Stimulated activated CD4-positive, alpha-beta T cell treated with anti-CD3 and anti-CD28 coated beads, Interleukin-4, amount 100 ng/mL, for 1 hour (primary cell): ENCODE measurements at places on chromosomes 6 and 20.

DNA sequence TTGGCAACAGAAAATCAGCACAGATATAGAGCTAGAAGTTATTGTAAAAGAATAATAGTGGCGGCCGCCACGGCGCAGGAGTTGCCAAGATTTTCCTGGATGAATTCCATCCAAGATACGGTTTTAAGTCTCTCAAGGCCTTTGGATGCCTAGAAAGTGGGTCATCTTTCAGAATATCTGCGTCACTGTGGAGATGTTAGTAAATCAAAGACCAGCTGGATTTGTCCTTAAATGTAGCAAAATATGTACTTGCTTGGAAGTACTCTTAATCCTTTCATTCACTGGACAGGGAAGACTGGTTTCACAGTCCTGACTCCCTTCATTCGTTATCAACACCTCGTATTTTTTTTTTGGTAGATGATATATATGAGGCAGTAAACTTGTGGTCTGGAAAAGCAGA lies 83.0 kb downstream of the SLC22A3 start:
- DNase-seq: no peak

GRCh38 chr20:43513372-43513930 lies 6.0 kb downstream of the L3MBTL1 start:
- DNase-seq: no peak

DNA sequence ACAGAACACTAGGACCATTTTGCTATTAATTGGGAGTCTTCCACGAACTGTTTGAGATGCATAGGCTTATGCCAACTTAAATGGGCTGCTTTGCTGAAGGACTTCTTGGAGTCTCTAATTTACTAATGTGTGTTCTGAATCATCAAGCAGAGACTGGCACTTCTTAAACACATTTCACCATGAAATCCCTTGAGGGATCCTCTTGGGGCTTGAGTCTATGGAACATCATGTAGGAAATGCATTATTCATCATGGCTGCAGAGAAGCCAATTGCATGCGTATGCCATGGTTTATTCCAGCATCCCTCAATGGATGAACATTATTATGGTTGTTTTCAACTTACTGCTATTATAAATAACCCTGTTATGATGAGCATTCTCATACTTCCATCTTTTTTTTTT lies 73.4 kb downstream of the FGD2 start:
- DNase-seq: no peak

DNA sequence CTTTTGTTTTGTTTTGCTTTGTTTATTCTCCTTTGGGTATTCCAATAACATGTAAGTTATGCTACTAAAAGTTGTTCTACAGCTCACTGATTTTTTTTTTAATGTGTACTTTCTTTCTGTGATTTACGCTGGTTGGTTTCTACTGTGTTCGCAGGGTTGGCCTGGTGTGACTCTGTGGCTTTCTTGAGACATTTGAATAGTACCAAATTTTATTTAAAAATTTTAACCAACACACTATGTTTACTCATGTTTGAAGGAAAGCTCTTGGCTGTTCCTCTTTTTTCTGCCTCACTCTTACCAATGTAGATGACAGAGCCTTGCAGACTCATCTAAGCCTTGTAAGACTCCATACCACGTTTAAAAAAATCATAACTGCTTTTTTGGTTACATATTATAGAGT lies 1784.9 kb upstream of the DEFB115 start:
- no peak for DNase-seq

DNA sequence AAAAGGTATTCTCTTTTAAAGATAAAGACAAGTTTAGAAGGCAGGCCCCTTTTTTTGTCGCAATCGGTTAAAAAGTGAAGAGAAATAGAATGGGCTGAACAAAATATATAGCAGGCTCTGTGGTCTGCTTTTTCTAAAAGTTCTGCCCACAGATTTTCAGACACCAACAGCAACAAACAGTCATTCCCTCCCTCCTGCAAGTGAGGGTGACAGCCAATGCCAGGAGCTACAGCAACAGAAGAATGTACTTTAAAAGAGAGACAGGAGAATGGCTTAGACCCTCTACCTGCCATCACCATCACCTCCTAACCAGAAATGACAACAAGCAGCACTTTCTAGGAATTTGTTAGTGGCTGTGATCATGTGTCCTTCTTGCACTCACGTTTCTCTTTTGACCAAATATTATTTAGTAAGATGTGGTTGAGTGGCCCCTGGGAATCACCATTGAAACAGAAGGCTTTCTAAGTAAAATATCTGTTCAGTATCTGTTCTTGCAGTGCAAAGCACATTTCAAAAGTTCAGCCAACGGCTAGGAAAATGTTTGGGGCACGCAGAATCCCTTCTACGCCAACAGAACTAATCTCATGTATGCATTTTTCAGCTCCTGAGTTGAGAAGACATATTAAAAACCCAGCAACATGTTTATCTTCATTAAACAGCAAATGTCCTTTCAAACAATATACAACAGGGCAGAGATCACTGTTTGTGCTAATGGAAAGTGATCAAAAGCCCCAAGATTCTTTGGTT lies 248.5 kb downstream of the ATXN1 start:
- no peak for DNase-seq

GRCh38 chr6:140069576-140069975 lies 695.1 kb upstream of the CITED2 start:
- no peak for DNase-seq
